ENCODE measurements at places on chromosomes 4 and X.
A peak's percentile ranks its signal among the peaks of the same experiment; 100 is the strongest.

GRCh38 chrX:39492497-39493162 lies 605.1 kb downstream of the BCOR start:
- DNase-seq = no peak

- DNase-seq = no peak
These were observed 6.7 kb downstream of the MSANTD1 start for GRCh38 chr4:3255611-3256186.

DNA sequence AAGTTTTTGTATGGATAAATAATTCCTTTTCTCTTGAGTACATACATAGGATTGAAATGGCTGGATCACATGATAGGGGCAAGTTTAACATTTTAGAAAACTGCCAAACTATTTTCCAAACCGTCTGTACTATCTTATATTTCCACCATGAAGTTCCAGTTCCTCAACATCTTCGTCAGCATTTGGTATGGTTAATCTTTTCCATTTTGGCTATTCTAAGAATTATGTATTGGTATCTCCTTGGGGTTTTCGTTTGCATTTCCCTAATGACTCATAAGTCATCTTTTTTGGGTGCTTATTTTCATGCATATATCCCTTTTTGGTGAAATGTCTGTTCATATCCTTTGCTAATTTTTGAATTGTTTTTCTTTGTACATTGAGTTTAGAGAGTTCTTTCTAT lies 227.7 kb downstream of the DLG3 start:
- DNase-seq = no peak

DNA sequence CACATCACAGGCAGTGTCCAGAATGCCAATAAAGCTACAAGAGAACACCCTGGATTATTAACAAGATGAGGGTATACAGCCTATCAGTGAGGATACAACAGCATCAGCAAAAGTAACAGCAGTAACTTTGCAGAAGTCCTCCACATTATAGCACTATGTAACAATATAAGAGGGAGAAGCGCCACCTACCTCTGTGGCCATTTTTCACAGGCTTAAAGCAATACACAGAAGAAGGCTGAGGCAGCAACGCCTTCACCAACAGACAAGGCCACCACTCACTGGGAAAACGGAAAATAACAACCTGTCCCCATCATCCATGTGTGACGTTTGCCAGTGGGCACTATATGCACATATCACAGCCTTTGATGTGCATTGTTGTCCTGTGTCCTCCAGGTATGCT lies 12.5 kb downstream of the RTL8B start:
- DNase-seq = no peak

DNA sequence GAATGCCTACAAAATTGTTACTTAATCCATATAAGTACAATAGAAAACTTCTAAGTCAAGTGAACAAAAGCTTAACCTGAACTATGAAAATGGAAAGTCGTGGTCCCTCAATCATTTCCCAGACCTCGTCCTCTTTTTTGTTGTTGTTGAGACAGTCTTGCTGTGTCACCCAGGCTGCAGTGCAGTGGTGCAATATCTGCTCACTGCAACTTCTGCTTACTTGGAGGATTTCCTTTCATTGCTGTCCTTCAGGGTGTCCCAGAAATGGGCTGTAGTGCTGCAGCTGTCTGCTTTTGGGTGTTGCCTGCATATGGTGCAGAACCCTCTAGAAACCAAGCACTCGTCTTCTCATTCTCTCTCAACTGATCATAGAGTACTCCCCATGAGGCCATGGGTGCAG lies 75.0 kb upstream of the IL2 start:
- DNase-seq = no peak

DNA sequence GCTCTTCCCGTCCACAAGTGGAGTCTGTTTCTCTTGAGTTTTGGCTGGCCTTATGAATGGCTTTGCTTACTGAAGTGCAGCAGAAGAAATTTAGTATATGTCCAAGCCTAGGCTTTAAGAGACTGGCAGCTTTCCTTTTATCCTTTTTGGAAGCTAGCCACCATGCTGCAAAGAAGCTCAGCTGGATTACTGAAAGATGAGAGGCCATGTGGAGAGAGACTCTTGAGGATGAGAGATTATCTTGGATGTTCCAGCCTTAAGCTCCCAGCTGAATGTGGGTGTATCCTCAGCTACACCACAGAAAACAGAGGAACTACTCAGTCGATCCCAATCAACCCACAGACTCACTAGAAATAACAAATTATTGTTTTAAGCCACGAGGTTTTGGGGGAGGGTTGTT lies 12.5 kb downstream of the CCNG2 start:
- DNase-seq = no peak

GRCh38 chr4:150944660-150945059 lies 70.4 kb downstream of the LRBA start:
- no peak for DNase-seq

- no peak for DNase-seq
These were observed 19.3 kb downstream of the SEC24D start for GRCh38 chr4:118816538-118817177.

- no peak for DNase-seq
These were observed 54.9 kb downstream of the MAGEB17 start for GRCh38 chrX:16222151-16222550.

DNA sequence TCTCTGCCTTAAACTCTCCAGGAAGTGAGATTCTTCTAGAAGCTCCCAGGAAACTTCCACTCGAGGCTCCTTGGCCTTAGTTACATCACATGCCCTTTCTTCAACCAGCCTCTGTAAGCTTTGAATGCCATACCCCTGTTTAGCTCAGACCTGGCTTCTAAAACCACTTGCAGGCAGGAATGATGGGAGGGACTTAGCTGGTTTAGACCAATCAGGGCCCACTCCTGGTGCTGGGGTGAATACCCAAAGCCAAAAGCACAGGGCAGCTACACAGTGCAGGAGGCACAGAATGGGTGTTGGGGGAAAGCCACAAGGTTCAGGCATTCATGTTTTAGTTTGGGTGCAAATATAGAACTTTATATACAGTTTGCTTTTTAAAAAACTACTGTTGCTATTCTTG lies 296.2 kb downstream of the FRMPD4 start:
- DNase-seq = no peak

DNA sequence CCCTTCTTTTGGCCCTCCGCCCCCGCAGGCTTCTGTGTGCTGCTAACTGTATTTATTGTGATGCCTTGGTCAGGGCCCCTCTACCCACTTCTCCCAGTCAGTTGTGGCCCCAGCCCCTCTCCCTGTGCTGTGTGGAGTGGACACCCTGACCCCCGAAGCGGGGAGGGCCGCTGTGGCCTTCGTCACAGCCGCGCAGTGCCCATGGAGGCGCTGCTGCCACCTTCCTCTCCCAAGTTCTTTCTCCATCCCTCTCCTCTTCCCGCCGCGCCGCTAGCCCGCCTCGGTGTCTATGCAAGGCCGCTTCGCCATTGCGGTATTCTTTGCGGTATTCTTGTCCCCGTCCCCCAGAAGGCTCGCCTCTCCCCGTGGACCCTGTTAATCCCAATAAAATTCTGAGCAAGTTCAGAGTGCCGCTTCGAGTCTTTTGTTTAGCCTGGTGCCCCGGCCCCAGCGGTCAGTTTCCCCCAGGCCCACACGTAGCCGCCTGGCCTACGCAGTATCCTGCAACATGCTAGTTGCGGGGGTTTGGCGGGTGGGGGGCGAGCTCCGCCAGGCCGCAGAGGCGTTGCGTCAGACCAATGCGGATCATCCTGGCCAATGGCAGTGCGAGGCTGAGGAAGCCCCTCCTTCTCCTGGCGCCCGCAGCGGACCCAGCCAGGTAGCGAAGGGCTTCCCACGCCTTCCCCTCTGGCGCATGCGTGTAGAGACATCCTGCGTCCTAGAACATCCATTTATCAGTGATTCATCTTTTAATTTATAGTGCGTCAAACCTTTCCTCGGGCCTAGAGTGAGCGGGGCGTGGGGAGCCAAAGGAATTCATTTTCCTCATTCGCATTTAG lies 5.6 kb upstream of the KANTR start:
- DNase-seq = peak; percentile 79

DNA sequence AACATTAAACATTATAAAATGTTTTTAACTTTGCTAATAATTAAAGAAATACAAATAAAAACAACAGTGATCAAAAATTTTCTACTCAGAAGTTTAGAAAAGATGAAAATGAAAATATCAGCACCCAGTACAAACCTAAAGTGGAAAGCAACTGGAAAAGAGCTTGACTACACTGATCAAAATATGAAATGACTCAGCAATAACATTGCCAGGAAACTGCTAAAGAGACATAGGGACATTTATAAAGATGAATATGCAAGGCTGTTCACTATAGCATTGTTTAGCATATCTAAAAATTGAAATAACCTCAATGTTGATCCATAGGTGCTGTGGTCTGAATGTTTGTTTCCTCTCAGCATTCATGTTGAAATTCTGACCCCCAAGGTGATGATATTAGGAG lies 88.5 kb upstream of the NOCT start:
- DNase-seq = no peak

DNA sequence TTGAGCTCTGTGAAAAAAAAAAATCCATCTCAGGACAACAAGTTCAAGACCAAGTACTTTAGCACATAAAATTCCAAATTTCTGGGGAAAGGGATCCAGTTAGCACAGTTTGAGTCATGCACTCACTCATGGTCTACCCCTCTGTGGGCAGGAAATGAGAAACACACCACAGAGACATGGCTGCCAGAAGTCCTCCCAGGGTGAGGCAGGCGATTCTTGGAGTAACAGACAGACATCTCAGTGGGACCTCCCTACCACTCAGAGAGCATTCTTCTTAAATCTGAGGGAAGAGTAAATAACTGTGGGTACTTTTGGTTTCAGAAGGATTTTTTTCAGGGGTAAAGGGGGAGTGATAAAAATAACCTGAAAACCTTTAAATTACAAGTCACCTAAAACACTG lies 14.1 kb downstream of the CXCL1 start:
- no peak for DNase-seq

- DNase-seq = no peak
These were observed 20.4 kb upstream of the PI4K2B start for GRCh38 chr4:25213347-25213979.

DNA sequence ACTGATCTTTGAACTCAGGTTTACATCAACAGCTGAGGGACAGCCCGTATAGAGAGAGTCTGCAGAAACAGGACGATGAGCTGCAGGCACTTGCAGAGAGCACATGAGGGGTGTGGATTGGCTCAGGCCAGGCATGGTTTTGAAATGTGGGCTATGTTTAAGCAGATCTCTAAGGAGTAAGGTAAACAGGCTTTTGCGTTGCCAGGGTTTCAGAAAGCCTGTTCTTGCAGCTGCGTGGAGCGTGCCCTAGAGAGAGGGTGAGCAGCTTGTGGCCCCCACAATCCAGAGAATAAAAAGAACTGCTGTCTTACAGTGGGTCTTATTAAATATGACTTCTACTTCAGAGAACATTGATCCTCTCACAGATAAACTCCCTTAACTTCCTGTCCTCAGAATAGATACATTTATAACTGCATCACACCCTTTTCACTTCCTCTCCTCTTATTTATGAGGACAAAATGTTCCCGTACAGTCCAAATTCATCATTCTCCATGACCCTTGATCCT lies 64.1 kb downstream of the TMA16 start:
- DNase-seq = no peak

DNA sequence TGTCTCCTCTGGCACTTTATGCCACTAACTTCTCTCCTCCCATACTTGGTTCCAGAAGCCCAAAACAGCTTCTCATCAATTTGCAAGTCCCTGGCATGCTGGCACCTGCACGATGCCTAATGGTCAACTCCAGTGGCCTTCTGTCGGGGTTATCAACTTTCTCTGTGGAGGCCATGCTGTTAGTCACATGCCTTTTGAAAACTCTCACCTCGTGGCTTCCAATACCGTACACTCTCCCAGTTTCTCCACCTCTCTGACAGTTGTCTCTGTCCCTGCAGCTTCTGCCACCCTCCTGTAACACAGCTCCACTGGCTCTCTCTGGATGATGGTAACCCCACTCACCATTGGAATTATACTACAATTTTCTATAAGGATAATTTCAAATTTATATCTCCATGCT lies 324.0 kb downstream of the NR3C2 start:
- DNase-seq = no peak

- no peak for DNase-seq
These were observed 13.7 kb upstream of the SMIM20 start for GRCh38 chr4:25900310-25900709.

DNA sequence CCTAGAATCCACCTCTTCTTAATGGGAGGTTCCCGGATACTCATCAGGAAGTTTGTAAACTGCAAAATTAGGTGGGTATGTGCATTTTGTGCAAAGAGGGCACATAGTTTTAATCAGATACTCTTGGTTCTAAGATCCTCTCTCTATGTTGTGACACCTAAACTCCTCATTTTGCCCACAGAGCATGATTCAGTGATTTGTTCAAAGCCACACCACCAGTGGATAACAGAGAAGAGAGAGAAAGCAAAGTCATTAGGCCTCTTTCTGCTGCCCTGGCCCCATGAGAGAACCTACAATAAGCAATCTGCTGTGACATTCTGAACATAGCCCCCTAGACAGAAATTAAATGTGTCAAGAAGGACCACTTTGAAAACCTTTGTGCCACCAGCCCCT lies 72.3 kb upstream of the STIM2 start:
- no peak for DNase-seq

GRCh38 chr4:1945124-1945895 lies 63.5 kb downstream of the NELFA start:
- DNase-seq = no peak

- DNase-seq = no peak
These were observed 79.2 kb upstream of the ATOH1 start for GRCh38 chr4:93749292-93749761.

- DNase-seq = no peak
These were observed 9.7 kb upstream of the SORCS2 start for GRCh38 chr4:7182616-7183015.

GRCh38 chrX:24204958-24205357 lies 55.4 kb downstream of the ZFX start:
- DNase-seq = no peak

- DNase-seq = no peak
These were observed 82.8 kb downstream of the PDGFC start for GRCh38 chr4:156888762-156889161.

All from activated CD4-positive, alpha-beta T cell treated with anti-CD3 and anti-CD28 coated beads, Interleukin-2, amount 50 U/mL, for 1 hour (primary cell).